ENCODE measurements at places on chromosomes 7 and 10. TPM values are rescaled to one million over a fixed set of nuclear protein-coding genes. Genes with fewer than 3 reads are reported as not detected.

DNA sequence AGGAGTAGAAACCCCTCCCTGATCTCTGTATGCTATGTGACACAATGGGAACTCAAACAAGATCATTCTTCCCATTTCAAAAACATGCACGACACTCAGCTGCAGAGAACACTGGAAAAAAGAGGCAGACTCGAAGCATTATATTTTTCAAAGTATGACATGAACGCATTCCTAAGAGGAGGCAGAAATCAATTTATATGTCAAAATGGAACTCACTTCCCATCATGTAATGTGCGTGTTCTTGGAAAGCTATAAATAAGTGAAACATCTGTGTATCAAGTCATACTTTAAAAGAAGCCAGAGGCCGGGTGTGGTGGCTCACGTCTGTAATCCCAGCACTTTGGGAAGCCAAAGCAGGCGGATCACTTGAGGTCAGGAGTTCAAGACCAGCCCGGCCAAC is 142.7 kb downstream of the ICA1 start:
- no peak for DNase-seq

DNA sequence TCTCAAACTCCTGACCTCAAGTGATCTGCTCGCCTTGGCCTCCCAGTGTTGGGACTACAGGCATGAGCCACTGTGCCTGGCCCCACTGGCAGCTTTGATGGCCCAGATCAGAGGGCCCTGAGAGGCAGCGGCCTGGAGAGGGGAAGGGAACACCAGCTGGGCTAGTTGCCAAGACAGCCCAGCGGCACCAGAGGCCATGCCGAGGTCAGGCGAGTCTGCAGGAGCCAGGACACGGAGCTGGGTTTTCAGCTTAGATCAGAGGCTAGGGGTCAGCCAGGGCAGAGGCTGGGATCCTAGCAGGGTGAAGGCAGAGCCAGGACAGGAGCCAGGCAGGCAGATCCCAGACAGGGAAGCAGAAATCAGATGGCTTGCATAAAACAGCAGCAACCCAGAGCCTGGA is 92.9 kb downstream of the MYL10 start:
- no peak for DNase-seq

DNA sequence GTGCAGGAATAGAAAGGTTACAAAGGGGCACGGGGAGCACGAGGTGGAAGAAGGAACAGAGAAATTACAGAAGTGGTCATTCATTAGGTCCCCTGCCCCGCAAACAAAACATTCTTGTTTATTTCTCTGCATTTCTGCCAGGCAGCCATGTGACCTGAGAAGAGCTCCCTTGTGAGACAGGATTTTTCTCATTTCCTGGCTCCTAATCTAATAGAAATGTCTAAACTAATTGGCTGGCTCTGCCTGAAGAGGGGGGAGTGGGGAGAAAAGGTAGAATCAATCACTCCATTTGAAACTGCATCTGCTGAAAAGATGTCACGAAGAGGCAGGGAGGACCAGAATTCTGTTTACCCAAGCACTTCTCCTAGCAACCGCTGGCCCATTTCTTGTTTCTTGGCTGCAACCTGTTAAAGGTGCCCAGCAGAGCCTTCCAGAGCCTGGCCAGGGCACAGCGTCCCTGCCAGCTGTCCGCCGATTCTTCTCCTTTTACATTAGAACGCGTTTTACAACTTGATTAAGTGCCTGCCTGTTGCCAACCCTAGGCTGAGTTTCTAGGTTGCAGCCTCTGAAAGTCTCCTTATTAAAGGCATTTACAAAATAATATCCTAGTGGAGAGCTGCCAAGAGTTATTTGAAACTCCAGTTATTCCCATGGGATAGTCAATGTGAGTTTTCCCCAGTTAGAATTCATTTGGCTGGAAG is 1227.6 kb downstream of the TYW1 start:
- DNase-seq: no peak

GRCh38 chr7:104010052-104010909 is 20.8 kb upstream of the RELN start:
- no peak for DNase-seq

- no peak for DNase-seq
Measured at GRCh38 chr10:59382831-59383295, 20.5 kb upstream of the FAM13C start.

GRCh38 chr7:121235201-121235600 is 93.6 kb upstream of the WNT16 start:
- no peak for DNase-seq

DNA sequence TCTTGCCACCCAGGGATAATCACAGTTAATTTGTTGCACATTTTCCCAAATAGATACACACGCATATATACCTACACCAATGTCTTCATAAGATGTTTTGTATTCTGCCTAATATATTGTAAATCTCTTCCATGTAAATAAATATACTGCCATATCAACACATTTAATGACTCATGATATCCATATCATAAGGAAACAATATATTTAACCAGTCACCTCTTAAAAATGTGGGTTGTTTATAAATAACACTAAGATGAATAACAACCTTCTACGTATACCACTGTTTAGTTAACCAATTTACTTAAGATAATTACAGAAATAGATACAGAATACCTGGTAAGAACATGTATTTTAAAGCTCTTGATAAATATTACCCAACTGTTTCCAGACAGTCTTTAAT is 38.2 kb downstream of the ELAPOR2 start:
- no peak for DNase-seq

DNA sequence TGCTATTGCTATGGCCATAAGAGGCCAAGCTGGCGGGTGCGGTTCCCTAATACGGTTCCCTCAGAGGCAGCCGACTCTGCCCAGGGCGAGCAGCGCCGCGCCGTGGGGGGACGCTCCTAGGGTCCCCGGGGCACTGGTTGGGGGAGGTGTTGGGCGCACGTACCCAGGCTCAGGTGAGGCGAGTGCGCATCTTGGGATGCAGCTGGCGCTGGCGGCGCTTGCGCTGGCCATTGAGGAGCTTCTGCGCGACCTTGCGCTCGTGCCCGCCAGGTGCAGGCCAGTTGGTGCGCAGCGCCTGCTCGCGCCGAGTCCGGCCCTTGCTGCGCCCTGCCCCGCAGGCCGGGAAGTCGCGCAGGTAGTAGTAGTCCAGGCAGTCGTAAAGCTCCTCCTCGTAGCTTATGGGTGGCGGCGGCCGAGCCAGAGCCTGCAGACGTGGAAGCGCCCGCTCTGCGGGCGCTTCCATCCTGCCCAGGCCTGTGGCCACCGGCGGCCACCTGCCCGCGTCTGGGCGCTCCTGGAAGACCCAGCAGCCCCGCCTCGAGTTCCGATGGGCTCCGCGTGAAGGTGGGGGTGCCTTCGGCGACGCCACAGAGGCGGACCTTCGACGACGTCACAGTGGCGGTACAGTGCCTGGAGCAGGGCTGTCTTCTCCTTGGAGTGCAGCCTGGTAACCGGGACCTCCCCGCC is at the start of gene NUPR2:
NUPR2 (minus strand) TSS at position 566 of the 687 bp plus-strand sequence; CDS start at position 463, 103 bp downstream.
- DNase-seq: no peak

GRCh38 chr10:116878123-116878522 is 28.8 kb downstream of the ENO4 start:
- no peak for DNase-seq

DNA sequence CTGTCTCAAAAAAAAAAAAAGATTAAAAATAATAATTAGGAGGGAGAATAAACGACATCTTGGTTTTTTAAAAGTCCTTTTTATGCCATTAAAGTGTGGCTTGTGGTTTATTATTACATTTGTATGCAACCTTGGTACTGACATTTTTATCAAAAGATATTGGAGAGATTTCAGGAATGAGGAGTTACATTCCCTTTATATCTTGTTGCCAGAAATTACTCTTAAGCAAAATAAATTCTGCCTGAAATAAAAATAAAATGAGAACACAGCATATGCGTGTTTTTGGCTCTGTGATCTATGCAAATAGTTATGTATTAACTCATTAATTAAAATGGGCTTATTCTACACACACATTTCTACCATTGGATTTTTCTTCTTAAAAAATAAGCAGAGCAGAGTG is 202.4 kb downstream of the BICC1 start:
- DNase-seq: no peak

DNA sequence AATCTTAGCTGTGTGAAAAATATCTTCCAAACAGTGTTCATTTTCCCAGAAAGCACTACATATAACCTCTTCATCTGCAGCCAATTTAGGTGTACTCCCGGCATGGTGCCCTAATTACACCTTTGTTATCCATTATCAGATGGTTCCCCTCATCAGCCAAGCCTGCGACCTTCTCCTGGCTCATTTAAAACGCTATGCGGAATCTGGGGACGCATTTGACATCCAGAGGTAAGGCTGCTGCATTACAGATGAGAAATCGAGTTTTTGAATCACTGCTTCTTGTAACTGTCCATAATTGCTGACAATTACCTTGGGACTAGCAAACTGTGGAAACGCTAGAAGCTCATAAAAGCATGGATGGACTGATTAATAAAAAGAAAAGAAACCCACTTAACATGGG is 109.5 kb downstream of the PARP12 start:
- no peak for DNase-seq

GRCh38 chr7:96833676-96834453 is 124.2 kb upstream of the SEM1 start:
- DNase-seq: no peak

- no peak for DNase-seq
Measured at GRCh38 chr10:12980102-12980661, 21.3 kb downstream of the CCDC3 start.

- DNase-seq: peak; percentile 38
Measured at GRCh38 chr7:151249034-151249731, 689 bp upstream of the SMARCD3 start.

GRCh38 chr7:25093268-25093826 is 31.7 kb downstream of the CYCS start:
- peak; percentile 69 for DNase-seq

DNA sequence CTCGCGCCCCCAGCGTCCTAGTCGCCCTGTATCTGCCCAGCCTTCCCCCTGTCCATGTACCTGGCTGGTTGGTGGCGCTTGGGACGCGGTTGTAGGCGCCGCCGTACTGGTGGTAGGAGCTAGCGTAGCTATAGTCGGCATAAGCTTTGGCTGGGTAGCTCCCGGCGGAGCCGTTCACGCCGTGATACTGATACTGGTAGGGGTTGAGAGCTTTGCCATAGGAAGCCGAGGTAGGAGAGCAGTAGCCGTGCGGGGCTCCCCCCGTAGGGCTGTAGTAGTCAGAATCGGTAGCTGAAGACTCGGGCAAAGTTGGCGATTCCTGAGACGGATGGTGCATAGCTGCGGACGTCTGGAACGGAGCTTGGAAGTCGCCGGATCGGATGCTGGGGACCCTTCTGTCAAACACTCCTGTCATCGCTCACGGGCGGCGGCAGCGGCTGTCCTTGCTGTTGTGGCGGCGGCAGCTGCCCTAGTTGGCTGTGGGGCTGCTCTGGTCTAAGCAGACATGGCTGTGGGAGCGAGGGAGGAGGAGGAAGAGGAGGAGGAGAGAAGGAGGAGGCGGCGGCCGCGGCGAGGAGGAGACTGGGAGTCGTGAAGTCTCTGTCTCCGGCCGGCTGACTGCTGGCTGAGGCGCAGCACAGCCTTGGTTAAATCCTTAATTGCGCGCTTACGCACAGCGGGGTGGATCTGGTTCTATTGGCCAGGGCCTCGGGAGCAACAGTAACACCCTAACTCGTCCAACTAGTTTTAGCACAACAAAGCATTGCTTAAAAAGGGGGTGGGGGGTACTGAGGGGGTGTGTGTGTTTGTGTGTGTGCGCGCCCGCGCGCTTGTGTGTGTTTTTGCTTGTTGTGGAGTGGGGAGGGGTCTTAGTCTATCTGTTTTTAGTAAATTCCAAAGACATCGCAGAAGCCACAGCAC is at the start of gene DLX5:
DLX5 (minus strand) TSS at position 623 of the 921 bp plus-strand sequence; CDS start at position 415, 208 bp downstream.
- no peak for DNase-seq

DNA sequence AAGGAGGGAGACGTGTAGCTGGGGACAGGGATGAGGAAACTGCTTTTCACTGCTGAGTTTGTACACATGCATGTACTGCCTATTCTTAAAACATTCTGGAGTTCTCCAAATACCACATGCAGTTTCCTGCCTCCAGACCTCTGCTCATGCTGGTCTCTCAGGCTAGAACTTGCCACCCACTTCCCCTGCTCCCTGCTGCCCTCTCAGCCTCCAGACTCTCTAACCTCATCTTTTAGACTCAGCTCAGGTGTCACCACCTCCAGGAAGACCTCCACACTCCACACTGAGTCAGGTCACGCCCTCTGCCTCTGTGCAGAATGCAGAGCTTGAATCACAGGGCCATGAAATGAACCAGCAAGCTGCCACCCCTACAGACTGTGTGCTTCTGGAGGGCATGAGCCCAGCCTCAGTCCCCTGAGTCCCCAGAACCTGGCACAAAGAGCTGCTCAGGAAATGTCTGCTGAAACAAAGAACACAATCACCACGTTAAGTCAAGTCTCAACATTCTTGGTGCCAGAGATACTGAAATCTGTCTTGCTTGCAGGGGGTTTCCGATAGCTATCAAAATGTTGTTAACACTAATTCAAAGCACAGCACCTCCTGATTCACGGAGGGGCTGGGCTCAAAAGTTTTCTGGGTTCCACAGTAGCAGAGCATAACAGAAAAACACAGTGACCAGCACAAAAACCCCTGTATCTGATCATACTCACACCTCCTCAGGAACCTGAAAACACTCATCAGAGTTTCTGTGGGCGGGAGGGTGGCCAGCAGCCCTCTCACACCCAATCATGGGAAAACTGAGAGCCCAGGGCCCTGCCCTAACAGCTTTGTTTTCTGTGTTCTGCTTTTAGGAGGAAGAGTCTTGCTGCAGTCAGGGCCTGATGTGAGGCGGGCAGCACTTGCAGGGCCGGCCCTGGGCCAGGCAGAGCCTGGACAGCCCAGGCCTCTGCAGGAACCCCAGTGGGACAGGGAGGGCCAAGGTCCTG is 21.1 kb downstream of the FAM53B start:
- DNase-seq: peak; percentile 56

GRCh38 chr7:144503215-144503614 is 99.7 kb upstream of the NOBOX start:
- no peak for DNase-seq

- DNase-seq: no peak
Measured at GRCh38 chr10:11959966-11960365, 82.6 kb downstream of the UPF2 start.

GRCh38 chr7:82805527-82805960 is 357.1 kb downstream of the PCLO start:
- DNase-seq: no peak

The ENTPD7 gene
- polyA plus RNA-seq: 1.4 TPM

The GDF10 gene
- not detected for polyA plus RNA-seq

The TDRD1 gene
- polyA plus RNA-seq: 0.25 TPM

The BLNK gene
- polyA plus RNA-seq: 0.15 TPM

The FKBP9 gene
- polyA plus RNA-seq: not detected

The AKR1D1 gene
- polyA plus RNA-seq: not detected

The PPRC1 gene
- 6.6 TPM for polyA plus RNA-seq

The PRRT4 gene
- polyA plus RNA-seq: 0.06 TPM
